ENCODE measurements at places on chromosomes 12 and 14.

- peak; percentile 31 for DNase-seq
Observed at GRCh38 chr14:100472094-100472455, 115.1 kb downstream of the BEGAIN start.

GRCh38 chr14:93974833-93975232, 1.5 kb downstream of the ASB2 start:
- DNase-seq: no peak

- no peak for DNase-seq
Observed at GRCh38 chr12:116532986-116533342, 26.2 kb upstream of the MAP1LC3B2 start.

DNA sequence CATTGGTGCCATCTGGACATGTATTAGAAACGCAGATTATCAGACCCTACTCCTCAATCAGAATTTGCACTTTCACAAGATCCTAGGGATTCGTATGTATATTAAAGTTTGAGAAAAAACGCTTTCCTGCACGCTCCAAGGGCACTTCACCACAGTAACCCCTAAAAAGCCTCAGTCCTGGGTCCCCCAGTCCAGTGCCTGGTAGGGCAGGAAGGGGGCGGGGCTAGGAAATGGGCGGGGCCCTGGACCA, 369 bp downstream of the DEPDC4 start:
- no peak for DNase-seq

GRCh38 chr12:82998509-82998908, 311.8 kb downstream of the TMTC2 start:
- no peak for DNase-seq
